Hair follicle dermal papilla cell (primary cell): ENCODE measurements at places on chromosomes 4 and X. TPM values are rescaled to one million over a fixed set of nuclear protein-coding genes. Genes with fewer than 3 reads are reported as not detected.

The TRIM75 gene
- total RNA-seq: not detected in 2 replicates

The CLDN22 gene
- under 0.01 TPM in 2 replicates for total RNA-seq

The BEND2 gene
- not detected in 2 replicates for total RNA-seq

The CTAG2 gene
- total RNA-seq: 1.5 TPM in 1 of 2 replicates, not detected in the other

The PAGE1 gene
- total RNA-seq: not detected in 2 replicates

The SMAD1 gene
- 36.2 and 46.2 TPM in 2 replicates for total RNA-seq

The SPOCK3 gene
- total RNA-seq: not detected in 2 replicates

The CYTL1 gene
- 12.8 TPM in 1 of 2 replicates, not detected in the other for total RNA-seq

The RNF212 gene
- 1.6 and 3.4 TPM in 2 replicates for total RNA-seq

The HSFX4 gene
- total RNA-seq: not detected in 2 replicates

The NLGN3 gene
- 0.24 and 0.49 TPM in 2 replicates for total RNA-seq

The SLC38A5 gene
- total RNA-seq: 34.4 and 38.5 TPM in 2 replicates

The NAT8L gene
- under 0.01 and 0.12 TPM in 2 replicates for total RNA-seq

The GABRB1 gene
- total RNA-seq: not detected in 2 replicates

The HPGD gene
- 22.2 and 22.8 TPM in 2 replicates for total RNA-seq

The ZNF330 gene
- total RNA-seq: 16.2 and 18.8 TPM in 2 replicates

The MGST2 gene
- 3.2 and 5.5 TPM in 2 replicates for total RNA-seq

The DUSP9 gene
- not detected in 2 replicates for total RNA-seq

The HOPX gene
- not detected in 2 replicates for total RNA-seq

The PCDH18 gene
- 382 and 492 TPM in 2 replicates for total RNA-seq

The UPF3B gene
- total RNA-seq: 0.61 and 0.97 TPM in 2 replicates

The FBXO8 gene
- total RNA-seq: 26.6 and 35.2 TPM in 2 replicates

The PDZD4 gene
- 1.6 and 1.8 TPM in 2 replicates for total RNA-seq

The TBX22 gene
- total RNA-seq: not detected in 2 replicates

The FAT1 gene
- 279 and 334 TPM in 2 replicates for total RNA-seq

The PLS3 gene
- total RNA-seq: 208 and 229 TPM in 2 replicates

The PAGE5 gene
- not detected in 2 replicates for total RNA-seq

The NOA1 gene
- 22.6 and 23.9 TPM in 2 replicates for total RNA-seq

The NXF2 gene
- total RNA-seq: not detected in 2 replicates

The TLR8 gene
- total RNA-seq: not detected in 2 replicates

The KLB gene
- not detected in 2 replicates for total RNA-seq

The AIMP1 gene
- total RNA-seq: 33.1 and 49.4 TPM in 2 replicates

The PPP1R2C gene
- not detected in 2 replicates for total RNA-seq

The MEPE gene
- not detected in 2 replicates for total RNA-seq

The KCND1 gene
- total RNA-seq: 1.9 and 2.1 TPM in 2 replicates

The SPANXN4 gene
- total RNA-seq: not detected in 2 replicates

The ACOX3 gene
- total RNA-seq: 27.3 and 40.1 TPM in 2 replicates

The PTPN13 gene
- total RNA-seq: 133 and 200 TPM in 2 replicates

The SERPINA7 gene
- not detected in 2 replicates for total RNA-seq

The CCNA2 gene
- 7.4 and 7.8 TPM in 2 replicates for total RNA-seq

The CT45A9 gene
- total RNA-seq: not detected in 2 replicates

The TSPAN5 gene
- 66.2 and 81.8 TPM in 2 replicates for total RNA-seq

The UGT8 gene
- total RNA-seq: 0.49 TPM in 2 replicates

The DGKK gene
- not detected in 2 replicates for total RNA-seq

The SLC35A2 gene
- total RNA-seq: 22.6 and 23.0 TPM in 2 replicates

The FGFR3 gene
- 0.12 and 0.32 TPM in 2 replicates for total RNA-seq

The IL15 gene
- total RNA-seq: 5.3 and 8.6 TPM in 2 replicates

The ART3 gene
- total RNA-seq: not detected in 2 replicates

The BEX3 gene
- 110 and 139 TPM in 2 replicates for total RNA-seq

The CENPVL1 gene
- not detected in 2 replicates for total RNA-seq

The PDZD11 gene
- total RNA-seq: 46.4 and 50.6 TPM in 2 replicates

The CPLX1 gene
- not detected in 2 replicates for total RNA-seq

The TMPRSS11F gene
- total RNA-seq: not detected in 2 replicates

The RNF128 gene
- under 0.01 and 0.16 TPM in 2 replicates for total RNA-seq

The ZFYVE28 gene
- 8.3 and 17.0 TPM in 2 replicates for total RNA-seq

The GPRIN3 gene
- total RNA-seq: 0.12 and 0.49 TPM in 2 replicates

The TRPC5OS gene
- total RNA-seq: not detected in 2 replicates

The ABLIM2 gene
- total RNA-seq: 0.12 TPM in 1 of 2 replicates, not detected in the other

The ZNF518B gene
- 39.4 and 49.3 TPM in 2 replicates for total RNA-seq
